ENCODE measurements at places on chromosomes 1 and 21.

DNA sequence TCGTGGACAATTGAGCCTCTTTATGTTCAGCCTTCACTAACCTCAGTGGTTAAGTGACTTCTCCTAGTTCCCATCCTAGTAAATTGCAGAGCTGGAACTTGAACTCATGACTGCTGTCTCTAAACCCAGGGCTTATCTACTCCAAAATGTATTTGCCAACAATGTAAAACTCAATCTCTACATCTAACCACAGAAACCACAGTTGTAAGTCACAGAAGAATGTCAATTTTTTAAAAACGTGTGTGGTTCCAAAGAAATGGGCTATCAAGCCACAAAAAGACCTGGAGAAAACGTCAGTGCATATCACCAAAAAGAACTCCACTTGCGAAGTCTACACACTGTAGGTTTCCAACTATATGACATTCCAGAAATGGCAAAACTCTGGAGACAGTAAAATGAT lies 172.6 kb upstream of the HMCN1 start:
- no peak for DNase-seq

- no peak for DNase-seq
These were observed 4.8 kb downstream of the SARS1 start for GRCh38 chr1:109218516-109218915.

GRCh38 chr1:59569198-59569597 lies 245.6 kb upstream of the HOOK1 start:
- no peak for DNase-seq

DNA sequence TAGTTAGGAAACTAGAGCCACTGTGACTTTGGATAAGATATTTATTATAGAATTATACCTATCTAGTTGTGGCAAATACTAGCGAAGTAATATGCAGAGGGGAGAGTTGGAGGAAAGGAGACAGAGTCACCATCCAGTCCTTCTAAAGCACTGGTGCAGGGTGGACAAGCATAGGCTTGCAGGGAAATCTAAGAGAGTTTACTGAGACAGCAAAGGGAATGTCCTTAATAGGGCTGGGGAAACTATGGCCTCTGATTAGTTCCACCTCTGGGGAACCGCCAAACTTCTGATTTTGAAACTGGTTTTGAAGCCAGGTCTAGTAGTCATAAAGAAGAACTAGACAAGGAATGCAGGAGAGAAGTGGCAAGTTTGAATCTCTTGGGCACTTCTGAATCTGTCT lies 407.9 kb downstream of the VAV3 start:
- no peak for DNase-seq

DNA sequence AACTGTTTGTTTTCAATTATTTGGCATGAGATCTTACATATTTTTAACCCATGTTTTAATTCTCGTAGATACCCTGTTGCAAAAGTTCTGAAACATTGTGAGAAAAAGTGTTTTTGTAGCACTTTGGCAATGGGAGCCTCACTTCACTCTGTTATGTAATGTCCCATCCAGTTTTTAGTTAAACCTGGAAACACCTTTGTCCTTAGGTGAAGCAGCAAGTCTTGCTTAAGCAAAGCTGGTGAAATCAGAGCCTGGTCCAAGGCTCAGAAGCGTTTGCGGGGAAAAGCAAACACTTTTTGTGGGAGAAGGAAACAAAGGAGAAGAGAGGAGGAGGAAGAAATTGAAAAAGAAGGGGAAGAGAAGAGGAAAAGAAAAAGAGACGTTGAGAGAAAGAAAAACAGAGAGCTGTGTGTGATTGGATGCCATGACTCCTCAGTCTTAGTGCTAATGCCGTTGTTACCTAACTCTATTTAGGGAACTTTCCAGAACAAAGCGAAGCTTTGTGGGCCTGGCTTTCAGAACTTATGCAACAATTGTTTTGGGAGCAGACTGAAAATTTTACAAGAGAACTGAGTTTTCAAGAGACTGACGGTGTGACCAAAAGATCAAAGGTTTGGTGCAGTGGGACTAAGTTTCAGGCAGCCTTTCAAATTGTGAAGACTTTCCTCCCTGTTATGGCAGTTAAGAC lies 93.1 kb downstream of the NTMT2 start:
- DNase-seq: no peak

GRCh38 chr1:84861988-84862644 lies 30.9 kb downstream of the LPAR3 start:
- no peak for DNase-seq

DNA sequence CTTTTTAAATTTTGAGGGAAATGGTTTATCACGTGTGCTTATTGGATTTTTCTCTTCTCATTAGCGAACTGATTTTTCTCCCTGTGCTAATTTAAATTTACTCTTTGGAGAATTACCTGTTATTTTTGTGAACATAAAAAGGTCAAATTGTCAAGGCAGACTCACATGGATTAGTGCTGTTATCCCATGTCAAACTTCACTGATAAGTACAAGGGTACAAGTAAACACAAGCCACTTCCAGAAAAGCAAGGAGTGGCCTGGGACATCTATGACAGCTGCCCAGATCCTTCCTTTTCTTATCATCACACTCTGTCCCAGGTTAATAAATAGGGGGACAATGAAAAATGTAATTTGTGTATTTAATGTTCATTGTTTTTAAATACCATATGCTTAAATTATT lies 901.2 kb downstream of the LTN1 start:
- no peak for DNase-seq

DNA sequence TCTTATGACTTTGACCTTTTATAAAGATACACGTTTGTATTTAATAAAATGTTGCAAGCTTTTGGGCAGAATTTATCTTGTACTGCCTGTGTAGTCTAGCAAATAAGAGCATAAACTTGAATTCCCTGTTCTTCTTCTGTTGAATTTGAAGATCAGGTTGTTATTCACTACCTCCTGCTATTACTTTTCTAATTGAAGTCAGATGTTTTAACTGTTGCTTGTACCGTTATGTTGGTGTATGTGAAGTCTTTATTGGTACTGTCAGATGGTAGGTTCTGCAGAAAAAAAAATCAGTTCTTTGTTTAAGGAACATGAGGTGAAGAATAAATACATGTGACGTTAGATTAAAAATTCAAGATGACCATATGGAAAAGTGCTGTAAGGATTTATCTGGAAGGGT lies 69.1 kb downstream of the DYRK1A start:
- no peak for DNase-seq

DNA sequence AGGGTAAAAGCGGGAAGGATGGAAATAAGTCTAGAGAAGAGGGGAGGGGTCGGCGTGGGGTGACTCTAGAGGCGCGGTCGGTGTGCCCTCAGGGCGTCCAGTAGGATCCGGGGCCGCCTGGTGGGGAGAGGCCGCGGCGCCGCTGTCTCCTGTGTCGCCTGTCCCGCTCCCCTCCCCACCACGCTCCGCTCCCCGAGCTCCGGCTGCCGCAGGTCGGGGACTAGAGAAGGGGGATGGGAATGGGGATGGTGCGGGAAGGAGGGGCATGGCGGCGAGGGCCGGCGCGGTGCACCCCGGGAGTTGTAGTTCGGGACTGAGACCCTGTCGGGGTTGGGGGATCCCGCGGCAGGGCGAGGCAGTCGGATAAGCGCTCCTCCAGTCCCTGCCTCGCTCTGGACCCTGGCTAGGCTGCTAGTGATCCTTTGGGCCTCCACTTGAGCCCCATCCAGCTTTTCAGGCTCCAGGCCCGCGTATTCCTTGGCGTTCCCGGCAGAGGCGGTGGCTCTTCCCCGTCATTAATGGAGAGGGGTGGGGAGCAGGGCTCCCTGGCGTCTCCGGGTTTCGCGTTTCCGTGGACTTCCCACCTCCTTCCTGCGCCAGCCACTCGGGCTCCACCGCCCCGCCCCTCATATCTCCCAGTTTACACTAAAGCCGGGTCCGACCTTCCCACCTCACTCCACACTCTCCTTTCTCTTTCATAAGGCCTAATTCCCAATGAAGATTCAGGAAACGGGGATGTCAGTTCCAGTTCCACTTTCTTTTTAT lies at the start of gene ENTREP3:
Gene ENTREP3, minus strand, starts transcription at position 241 of the 765 bp plus-strand sequence. CDS start 606 bp downstream, outside the sequence.
- DNase-seq: peak; percentile 75

- no peak for DNase-seq
These were observed 43.3 kb downstream of the PHC2 start for GRCh38 chr1:33387625-33388024.

DNA sequence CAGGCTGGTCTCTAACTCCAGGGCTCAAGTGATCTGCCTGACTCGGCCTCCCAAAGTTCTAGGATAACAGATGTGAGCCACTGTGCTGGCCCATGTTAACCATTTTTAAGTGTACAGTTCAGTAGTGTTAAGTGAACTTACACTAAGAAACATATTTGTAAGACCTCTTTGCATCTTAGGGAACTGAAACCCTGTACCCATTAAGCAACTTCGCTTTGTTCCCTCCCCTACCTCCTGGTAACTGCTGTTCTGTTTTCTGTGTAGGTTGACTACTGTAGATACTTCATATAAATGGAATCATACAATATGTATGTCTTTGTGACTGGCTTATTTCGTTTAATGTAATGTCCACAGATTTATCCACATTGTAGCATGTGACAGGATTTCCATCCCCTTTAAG lies 11.0 kb downstream of the NUDC start:
- DNase-seq: no peak

GRCh38 chr1:201447903-201448871 lies 20.8 kb downstream of the PHLDA3 start:
- peak; percentile 30 for DNase-seq

- DNase-seq: no peak
These were observed 8.9 kb upstream of the TNFRSF25 start for GRCh38 chr1:6474815-6475282.

DNA sequence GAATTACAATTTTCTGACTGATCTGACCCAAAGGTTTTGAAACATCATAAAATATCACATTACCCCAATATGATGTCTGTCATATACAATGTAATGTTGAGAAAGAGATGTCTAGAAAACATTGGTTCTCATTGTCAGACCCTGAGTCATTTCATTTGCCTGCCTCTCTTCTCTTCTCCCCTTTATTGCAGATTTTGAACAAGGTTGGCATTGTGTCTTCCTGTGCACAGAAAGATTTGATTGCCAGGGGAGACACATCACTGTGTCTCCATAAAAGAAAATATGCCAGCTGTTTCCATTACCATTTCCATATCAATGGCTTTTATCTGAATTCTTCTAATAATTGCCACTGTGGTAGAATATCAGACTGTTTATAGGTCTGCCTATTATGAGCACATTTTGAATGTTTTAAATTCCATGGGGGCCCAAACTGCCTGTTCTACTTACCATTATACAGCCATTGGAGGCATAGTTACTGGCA lies 65.6 kb downstream of the IFI44 start:
- no peak for DNase-seq

DNA sequence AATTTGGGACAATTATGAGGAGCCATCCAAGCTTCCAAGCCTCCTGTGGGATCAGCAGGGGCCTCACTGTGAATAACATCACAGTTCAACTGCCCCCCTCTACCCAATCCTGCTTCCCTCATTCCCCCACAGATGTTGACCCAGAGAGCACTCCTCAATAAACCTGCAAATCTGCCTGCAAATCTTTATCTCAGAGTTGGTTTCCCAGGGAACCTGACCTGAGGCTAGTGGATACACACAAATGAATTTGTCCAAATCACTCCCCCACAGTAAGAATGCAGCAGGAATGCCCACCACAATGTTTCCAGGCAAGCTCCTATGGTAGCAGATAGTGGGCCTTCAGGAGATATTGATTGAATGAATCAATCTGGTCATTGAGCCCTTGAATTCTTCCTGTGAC lies 56.4 kb upstream of the HIVEP3 start:
- DNase-seq: no peak

DNA sequence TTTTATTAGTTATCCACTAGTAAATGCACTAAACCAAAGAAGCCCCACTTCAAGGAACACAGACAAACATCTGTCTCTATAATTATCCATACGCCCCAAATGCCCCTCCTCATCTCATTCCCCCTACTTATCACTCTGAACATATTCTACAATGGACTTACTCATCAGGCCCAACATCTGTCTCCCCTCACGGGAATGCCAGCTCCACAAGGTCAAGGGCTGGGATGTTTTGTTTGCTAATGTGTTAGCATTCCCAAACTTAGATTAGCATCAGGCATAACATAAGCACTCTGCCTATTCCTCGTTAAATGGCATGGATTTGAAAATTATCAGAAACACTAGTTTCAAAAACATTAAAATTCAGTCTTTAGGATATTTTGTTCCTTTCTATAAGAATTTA lies 279.5 kb downstream of the DSCAM start:
- DNase-seq: no peak

DNA sequence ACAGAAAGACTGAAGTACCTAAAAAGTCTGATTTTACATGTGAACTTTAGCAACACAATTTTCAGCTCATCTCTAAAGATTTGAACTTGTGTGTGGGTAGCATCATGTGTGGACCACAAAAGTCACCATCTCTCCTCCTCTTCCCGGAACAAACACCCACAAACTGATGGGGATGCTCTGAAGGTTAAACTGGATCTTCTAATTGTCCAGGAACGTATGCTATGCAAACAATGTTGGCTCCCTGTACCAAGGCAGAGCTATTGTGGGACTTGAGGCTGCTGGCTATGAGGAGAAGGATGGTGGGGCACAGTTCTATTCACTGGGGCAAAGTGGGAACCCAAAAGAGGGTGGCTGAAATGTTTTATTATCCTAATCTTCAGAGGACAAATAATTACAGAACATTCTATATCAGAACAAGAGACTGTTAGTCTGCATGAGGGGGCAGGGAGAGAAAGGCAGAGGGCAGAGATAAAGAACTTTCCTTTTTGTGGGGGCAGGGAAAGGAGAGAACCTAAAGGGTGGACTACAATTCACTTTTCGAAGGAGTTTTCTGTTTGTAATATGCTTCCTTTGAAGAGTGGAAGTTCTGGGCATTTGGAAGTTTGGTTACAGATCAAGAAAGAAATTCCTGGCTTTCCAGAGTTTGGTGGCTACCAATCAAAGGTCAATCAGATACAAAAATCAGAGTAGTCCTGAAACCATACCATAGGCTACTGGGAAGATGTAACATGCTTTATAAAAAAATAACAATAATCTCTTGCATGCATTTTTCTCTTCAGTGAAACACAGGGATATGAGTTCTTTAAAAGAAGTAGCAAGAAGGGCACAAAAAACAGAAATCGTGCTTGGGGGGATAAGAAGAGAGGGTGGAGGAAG lies 62.9 kb downstream of the GADD45A start:
- no peak for DNase-seq

DNA sequence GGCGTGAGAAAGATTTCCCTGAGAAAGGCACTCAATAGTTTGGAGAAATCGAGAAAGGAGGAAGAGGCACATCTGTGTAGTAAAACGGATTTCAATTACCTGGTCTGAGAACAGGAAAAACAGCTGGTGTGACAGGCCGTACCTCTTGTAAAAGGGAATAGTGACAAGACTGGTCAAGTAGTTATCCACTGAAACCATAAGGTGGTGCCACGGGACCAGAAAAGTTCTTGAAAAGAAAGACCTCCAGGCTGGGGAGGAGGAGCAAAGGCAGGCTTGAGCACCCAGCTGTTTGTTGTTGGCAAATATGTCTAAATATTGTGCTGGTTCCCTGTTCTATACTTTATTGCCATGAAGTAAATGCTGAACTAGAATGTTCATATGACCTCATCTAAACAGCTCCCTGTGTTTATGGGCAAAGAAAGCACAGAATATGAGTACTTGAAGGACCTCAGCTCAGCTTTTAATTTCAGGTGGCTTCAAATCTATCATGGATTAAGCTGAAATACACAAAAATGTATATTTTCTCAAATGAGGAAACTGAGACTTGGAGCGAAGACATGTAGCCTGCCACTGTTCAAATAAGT lies 4.0 kb downstream of the HAO2 start:
- no peak for DNase-seq

- DNase-seq: no peak
These were observed 36.7 kb downstream of the PARP1 start for GRCh38 chr1:226371027-226371694.

All from CD4-positive, alpha-beta T cell treated with Interferon gamma for 1 hour (primary cell).